ENCODE measurements at places on chromosomes 16 and 17. TPM values are rescaled to one million over a fixed set of nuclear protein-coding genes. Genes with fewer than 3 reads are reported as not detected.
A peak's percentile ranks its signal among the peaks of the same experiment; 100 is the strongest.

DNA sequence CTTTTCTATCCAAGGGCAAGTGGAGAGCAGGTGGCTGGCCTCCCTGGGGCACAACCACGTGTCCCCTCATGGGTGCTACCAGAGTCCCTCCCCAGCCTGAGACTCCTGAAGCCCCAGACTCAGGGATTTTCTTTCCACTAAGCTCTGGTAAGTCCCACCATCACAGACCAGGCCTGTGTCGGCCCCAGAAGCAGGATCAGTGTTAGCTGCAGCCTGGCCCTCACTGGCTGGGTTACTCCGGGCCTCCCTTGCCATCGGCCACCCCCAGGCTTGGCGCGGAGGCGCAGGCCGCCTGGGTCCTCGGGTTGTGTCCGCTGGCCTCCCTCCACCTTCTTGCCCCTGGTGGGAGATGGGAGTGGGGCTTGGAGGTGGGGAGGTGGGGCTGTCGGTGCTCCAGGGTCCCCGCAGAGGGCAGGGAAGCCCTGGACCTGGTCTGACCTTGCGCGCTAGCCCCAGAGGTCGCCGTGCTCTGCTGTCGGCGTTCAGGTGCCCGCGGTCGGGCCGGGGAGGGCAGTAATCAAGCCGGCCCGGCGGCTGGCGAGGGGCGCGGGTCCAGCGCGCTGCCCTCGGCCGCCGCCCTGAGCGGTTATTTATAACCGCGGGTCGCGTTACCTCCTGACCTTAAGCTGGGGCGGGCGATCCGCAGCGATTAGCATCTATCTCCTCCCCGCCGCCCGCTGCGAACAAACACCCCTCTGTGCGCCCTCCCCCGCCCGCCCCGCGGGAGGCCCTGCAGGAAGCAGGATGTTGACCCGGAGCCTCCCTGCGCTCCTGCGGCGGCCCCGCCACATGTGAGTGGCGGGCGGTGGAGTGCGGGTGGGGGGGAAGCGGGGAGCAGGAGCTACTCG lies 78.1 kb upstream of the TOB1 start:
- H3K27ac ChIP-seq: peak overlapping the region; percentile 96
- peaks cover 4% of the 10 kb centered on the region for H3K4me1 ChIP-seq
- peak overlapping the region; percentile 61 for H3K4me3 ChIP-seq
- peak; percentile 97 for DNase-seq
- no peaks in the 10 kb centered on the region for H3K36me3 ChIP-seq
- H3K27me3 ChIP-seq: no peaks in the 10 kb centered on the region

DNA sequence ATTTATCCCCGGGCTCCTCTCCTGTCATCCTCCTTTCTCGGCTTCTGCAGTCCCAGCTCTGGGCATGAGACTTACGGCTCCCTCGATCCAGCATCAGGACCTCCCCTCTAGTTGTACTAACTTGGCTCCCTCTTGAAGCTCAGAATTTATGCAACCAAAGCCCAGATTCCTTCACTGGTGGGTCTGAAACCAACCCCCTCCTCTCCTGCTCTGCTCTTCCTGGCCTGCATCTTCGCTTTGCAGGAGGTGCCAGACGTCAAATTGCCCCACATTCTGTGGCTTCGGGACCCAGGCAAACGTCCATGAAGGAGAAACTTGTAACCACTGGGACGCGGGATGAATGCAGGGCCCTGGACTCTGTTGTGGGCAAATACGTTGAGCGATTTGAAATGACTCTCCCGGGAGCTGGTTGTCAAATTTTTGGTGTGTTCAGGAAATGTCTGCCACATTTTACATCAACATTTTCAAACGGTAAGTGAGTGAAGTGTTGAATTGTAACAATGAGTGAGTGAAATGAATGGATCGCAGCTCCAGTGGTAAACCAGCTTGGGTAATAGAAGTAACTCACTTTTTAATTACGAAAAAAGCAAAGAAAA lies 29.3 kb upstream of the ELAC2 start:
- no peak overlapping the region for H3K27ac ChIP-seq
- H3K4me1 ChIP-seq: no peaks in the 10 kb centered on the region
- no peaks in the 10 kb centered on the region for H3K27me3 ChIP-seq
- no peak for DNase-seq
- no peaks in the 10 kb centered on the region for H3K36me3 ChIP-seq
- H3K4me3 ChIP-seq: no peak overlapping the region

DNA sequence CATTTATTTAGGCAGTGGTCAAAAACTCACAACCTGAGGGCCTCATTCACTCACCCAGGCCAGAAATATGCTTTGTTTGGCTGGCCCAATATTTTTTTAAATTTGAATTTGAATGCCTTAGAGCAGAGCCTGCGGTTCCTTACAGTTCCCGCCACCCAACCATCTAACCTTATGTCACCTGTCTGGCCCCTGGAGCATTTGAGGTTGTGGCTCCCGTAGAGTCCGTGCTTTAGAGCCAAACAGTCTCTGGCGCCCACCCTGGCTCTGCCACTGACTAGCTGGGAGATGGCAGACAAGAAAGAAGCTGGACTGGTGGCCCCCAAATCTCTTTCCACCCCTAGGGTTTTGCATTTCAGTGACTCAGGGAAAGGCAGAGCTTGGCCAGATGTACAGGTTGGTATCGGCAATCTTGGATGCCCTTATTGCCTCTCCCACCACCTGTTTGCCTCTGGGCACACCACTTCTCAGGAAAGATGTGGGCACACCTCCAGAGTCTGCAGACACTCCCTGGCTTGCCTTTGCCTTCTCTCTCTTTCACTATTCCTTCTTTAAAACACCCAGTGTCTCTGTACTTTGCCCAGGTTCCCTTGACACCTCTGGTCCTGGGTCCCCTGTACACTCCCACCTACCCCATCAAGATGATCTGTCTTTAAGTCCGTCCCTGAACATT lies 1.9 kb upstream of the MAP3K14 start:
- no peaks in the 10 kb centered on the region for H3K36me3 ChIP-seq
- DNase-seq: no peak
- peak overlapping the region; percentile 22 for H3K27ac ChIP-seq
- H3K4me3 ChIP-seq: no peak overlapping the region
- H3K4me1 ChIP-seq: peaks cover 56% of the 10 kb centered on the region

PRAC2 gene
- not detected for polyA plus RNA-seq

HAP1 gene
- polyA plus RNA-seq: 0.40 TPM

- H3K4me1 ChIP-seq: no peaks in the 10 kb centered on the region
- peaks cover 7% of the 10 kb centered on the region for H3K27me3 ChIP-seq
- no peak for DNase-seq
- no peaks in the 10 kb centered on the region for H3K36me3 ChIP-seq
- no peak overlapping the region for H3K27ac ChIP-seq
Measured at GRCh38 chr17:77874303-77875050, 84.0 kb upstream of the TNRC6C start.

GRCh38 chr16:69113216-69113615 lies 7.8 kb downstream of the HAS3 start:
- no peaks in the 10 kb centered on the region for H3K4me1 ChIP-seq
